Stimulated activated CD8-positive, alpha-beta memory T cell treated with anti-CD3 and anti-CD28 coated beads, Interleukin-7, amount 100 ng/mL, for 1 hour (primary cell): ENCODE measurements at places on chromosomes 5 and 9.

GRCh38 chr5:65919773-65920172, 6.6 kb upstream of the ERBIN start:
- DNase-seq: no peak

DNA sequence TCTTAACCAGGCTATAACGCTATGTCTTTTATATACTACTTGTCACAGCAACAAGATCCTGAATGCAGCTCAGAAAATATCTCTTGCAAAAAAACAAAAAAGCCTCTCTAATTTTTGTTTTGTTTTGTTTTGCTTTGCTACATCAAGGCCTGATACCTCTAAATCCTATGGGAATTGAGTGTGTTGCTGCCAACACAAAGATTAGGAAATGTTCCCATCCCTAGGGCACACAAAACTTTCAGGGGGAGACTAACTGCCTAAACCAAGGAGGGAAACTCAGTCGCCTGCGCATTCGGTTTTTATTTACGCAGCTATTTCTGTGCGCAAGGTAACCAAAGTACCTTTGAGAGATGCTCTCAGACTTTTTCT, 1.7 kb downstream of the SSBP2 start:
- DNase-seq: no peak

GRCh38 chr9:97751531-97751930, 54.4 kb upstream of the XPA start:
- no peak for DNase-seq

- DNase-seq: no peak
These were observed 145.6 kb downstream of the NSG2 start for GRCh38 chr5:174191076-174191475.

DNA sequence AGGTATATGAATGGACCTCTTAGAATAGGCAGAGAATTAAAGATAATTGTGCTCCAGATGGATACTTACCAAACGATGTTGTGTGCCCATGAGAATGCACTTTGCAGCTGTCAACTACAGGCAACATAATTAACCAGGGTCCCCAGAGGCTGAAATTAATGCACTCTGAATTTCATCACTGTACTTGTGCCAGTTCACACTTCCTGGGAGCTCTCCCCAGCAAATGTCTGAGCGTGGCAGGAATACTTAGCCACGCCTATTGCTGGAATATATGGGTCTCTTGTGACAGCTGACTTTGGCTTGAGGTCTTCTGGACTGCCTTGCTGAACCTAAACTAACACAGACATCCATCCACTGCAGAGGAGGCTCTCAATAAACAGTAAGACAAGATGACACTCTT, 11.9 kb upstream of the C1QTNF2 start:
- no peak for DNase-seq

GRCh38 chr9:16133032-16133431, 580.2 kb downstream of the CCDC171 start:
- DNase-seq: no peak

DNA sequence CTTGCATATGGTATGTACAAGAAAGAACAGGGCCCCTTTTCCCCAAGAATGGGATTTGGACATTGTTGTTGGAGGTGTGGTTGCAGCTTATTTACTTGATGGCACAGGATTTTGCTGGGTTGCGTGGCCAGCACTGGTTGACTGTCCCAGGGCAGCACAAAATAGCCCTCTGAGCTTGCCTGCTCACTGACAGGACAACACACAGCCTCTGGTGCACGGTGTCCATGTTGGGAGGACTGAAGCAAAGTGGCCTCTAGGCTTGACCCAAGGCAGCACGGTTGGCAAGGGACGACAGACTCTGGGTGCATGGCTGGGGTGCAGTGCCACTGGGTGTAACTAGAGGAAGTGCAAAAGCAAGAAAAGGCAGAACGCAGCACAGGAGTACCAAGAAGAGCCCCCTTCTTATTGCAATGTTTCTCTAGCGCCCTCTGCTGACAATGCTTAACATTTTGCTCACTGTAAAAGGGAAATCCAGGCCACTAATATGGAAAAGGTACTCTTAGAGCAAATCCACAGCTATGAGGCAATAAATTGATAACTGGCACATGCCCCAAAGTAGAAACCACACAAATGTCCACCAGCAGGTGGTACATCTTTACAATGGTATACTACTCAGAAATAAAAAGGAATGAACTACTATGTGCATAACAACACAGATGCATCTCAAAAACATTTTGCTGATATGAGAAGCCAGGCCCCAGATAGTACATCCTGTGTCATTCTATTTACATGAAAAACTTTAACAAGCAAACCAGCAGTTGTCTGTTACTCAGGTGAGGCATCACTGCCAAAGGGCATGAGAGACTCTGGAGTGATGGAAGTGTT, 47.4 kb upstream of the BARX1 start:
- no peak for DNase-seq

DNA sequence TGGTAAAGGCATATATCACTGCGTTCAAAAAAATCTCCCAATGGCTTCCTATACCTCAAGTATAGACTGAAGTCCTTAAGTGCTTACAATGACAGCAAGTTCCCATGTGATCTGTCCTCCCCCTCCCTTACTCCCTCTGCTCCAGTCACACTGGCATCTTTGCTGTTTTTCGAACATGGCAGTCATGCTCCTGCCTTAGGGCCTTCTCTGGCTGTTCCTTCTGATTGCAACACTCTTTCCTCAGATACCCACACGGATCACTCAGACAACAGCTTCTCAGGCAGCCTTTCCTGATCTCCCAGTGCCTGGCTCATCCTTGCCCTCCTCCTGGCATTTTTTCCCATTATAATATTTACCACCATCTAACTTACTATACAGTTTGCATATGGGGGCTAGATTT, 232.8 kb downstream of the ARHGEF28 start:
- DNase-seq: no peak

GRCh38 chr9:72129271-72130156, 19.7 kb upstream of the GDA start:
- DNase-seq: no peak

GRCh38 chr9:14156046-14156445, 157.9 kb downstream of the NFIB start:
- DNase-seq: no peak

DNA sequence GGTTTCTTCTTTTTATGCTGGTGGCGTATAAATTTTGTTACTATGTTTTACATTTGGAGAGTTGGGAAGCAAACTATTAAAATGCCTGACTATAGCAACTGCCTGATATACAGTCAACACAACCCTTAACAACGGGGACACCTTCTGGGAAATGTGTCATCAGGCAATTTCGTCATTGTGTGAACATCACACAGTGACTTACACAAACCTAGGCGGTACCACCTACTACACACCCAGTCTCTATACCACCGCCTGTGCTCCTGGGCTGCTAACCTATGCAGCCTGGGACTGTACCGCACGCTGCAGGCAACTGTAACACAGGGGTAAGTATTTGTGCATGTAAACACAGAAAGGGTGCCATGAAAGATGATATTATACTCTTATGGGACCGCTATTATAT, 1.3 kb upstream of the CDHR2 start:
- no peak for DNase-seq

DNA sequence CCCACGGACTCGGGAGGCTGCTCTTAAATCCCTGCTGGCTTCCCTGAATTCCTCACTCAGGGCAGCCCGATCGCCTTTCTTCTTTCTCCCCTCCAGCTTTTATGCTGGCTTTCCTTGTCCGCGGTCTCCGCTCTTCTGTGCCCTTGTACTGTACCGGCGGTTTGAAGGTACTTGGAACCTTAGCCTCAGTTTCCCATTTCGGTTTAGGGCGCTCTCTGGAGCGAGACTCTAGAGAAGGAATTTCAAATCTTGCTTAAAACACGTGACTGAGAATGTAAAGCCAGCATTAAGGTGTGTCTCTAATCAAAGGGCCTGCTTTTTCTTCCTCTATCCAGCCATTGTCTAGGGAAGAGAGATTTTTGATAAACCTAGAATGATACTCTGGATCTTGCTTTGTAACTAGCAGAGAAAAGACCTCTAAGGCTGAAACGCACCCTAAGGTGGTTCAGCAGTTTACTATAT, 650 bp downstream of the GPR107 start:
- DNase-seq: no peak

DNA sequence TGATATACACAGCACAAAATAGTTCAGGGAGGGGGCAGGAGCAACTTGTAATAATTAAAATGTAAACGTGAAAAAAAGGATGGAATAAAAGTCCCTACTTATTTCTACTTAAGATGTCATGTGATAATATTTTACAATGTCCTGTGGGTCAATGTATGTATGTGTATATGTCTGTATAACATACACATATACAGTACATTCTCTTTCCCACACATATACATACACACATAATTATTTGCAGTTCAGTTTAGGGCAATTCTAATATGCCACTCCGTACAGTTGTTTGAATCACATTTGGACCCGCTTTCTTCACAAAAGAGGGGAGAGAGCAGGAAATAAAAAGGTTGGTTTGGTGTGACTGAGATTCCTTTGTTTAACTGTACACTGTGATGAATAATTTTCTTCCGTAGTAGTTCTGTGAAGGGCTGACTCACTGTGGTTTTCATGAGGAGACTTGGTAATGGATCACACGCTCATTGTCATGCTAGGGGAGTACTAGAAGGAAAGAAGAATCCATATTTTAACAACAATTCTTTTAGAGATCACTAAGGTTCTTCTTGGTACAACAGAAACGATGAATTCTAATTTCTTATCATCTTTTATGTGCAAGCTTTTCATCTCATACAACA, 26.2 kb upstream of the ACOT12 start:
- no peak for DNase-seq

DNA sequence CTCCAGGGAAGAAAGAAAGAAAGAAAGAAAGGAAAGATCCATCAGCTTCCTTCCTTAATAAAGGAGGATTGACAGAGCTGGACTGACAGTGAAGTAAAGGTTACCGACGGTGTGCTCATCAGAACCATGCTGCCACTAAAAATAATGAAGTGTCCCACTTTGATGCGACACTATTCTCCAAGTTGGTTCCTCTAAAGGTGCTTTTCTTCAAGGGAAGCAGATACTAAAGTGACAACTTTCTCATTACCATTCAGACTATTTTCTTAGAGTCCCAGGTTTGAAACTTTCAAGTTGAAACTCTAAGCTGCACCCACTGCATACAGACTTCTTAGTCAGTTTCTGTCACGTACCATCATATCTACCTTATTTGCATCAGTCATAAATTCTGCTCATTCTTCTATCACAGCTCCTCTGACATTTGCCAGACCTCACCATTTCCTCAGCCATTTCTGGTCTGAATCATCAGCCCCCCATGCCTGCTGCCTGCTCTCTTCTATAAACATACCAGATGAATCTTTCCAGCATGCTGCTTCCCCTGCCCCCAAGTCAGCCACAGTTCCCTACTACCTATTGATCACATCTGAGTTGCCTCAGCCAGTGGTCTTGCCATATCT, 177.6 kb downstream of the DEPDC1B start:
- no peak for DNase-seq

DNA sequence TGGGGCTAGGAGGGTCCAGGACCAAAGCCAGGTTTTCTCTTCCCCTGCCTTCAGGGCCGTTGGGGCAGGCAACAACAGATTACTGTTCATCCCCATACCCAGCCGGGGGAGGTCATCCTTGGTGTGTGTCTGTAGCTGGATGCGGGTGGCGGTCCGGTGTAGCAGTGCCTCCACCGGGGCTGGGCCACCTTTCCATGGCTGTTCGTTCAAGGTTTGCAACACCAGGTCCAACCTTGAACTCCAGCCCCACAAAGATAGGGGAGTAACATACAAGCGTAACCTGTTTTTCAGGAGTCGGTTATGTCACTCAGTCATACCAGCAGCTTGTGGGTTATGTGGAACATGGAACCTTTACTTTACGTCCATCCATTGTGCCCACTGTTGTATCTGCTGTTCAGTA, 58.5 kb upstream of the FAM120A start:
- no peak for DNase-seq

- no peak for DNase-seq
These were observed at the start of gene GDA for GRCh38 chr9:72149231-72149975. Gene GDA, plus strand, starts transcription at chr9:72149440. Its CDS starts 120 bp downstream, at chr9:72149560.

GRCh38 chr5:131757830-131758519, 38.8 kb downstream of the FNIP1 start:
- no peak for DNase-seq

- DNase-seq: no peak
These were observed 43.0 kb upstream of the KCNV2 start for GRCh38 chr9:2674141-2674824.

DNA sequence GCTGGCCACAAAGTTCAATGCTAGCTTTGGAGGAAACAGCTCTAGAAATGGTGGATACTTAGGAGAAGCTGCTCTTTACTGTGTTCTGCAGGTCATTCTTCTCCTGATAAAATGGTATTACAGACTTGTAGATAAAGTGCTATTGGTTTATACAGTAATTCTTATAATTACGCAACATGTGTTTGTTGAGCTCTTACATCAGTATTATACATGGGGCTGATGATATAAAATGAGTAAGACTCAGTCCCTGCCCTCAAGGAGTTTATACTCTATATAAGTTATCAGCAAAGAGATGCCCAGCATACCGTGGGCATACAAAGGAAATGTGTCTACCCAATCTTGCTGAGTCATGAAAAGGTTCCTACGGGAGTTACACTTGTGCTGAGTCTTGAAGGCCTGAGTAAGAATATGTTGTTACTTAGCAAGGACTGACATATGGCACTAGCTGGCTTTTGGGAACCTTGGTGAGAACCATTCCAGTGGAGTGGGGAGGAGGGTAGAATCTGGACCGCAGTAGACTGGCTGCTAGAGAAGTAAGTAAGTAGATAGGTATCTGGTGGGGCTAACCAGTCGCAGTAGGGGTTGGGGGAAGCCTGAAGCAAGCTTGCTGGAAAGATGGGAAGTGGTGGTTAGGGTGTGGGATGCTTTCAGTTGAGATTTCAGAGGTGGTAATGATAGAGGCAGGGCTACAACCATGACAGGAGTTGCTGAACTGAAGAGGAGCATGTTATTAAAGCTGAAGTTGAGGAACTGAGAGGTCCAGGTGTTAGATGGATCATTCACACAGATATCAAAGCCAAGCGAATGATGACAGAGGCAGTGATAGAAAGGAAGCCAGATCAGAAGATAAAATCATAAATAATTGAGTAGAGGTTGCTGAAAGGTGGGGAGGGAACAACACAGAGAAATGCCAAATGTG, 11.1 kb upstream of the TTC23L start:
- no peak for DNase-seq

GRCh38 chr5:154547551-154547950, 69.5 kb upstream of the HAND1 start:
- DNase-seq: no peak

GRCh38 chr9:112187404-112187803, 12.3 kb upstream of the SUSD1 start:
- no peak for DNase-seq

GRCh38 chr5:105460721-105461120, 1898.1 kb upstream of the NUDT12 start:
- no peak for DNase-seq

- DNase-seq: no peak
These were observed 33.0 kb upstream of the CHD1 start for GRCh38 chr5:98961665-98962344.
